ENCODE measurements at places on chromosomes 1 and 21. TPM values are rescaled to one million over a fixed set of nuclear protein-coding genes. Genes with fewer than 3 reads are reported as not detected.

GRCh38 chr1:185874246-185874645 is 140.1 kb downstream of the HMCN1 start:
- H3K4me1 ChIP-seq, result peaks cover 32% of the 10 kb centered on the region
- no peak overlapping the region for H3K4me3 ChIP-seq
- H3K27ac ChIP-seq, result no peak overlapping the region
- H3K27me3 ChIP-seq, result no peaks in the 10 kb centered on the region

DNA sequence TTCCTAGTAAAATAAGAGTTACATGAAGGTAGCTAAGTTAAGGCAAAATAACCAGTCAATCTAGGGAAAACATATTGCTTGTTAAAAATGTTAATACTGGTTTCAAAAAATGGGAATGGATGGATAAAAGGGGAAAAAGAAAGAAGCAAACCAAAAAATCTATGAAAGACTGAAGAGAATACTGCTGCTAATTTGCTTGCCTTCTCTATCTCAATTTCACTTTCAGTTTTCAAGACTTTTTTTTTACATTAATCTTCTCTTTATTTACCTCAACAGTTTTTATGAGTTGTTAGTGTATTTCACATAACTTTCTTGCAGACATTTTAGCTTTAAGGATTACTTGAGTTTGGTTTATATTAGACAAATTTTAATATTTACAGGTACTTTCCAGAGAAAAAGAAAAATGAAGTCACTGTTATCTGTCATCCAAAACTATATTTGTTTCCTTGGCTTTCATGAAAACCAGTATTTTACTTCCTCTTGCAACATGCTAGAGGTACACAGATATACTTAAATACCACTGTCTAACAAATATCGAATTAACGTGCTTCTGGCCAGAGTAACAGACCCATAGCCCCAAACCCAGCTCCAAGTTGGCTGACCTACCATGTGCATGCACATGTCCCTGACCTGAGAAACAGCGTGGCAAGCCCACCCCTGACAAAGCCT is 70.7 kb downstream of the COL24A1 start:
- H3K36me3 ChIP-seq, result no peaks in the 10 kb centered on the region
- DNase-seq, result peak; percentile 49
- H3K4me3 ChIP-seq, result no peak overlapping the region

- H3K4me1 ChIP-seq, result peaks cover 6% of the 10 kb centered on the region
- H3K27me3 ChIP-seq, result no peaks in the 10 kb centered on the region
- peaks cover 19% of the 10 kb centered on the region for H3K36me3 ChIP-seq
- no peak overlapping the region for H3K4me3 ChIP-seq
- no peak overlapping the region for H3K27ac ChIP-seq
These were observed 48.1 kb downstream of the SMG7 start for GRCh38 chr1:183520379-183520778.

DNA sequence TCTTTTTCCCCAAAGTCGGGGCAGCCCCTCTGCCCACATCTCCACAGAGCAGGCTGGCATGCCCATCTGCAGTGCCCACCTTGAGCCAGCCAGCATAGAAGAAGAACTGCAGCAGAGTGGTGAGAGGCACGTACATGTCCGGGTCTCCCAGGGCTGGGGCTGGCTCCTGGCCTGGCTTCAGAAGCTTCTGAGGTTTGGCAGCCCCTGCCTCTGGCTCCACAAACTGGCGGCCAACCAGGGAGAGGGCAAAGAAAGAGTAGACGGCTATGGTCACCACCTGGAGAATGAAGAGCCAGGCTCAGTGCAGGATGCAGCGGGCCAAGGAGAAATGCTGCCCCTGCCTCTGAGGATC is 3.0 kb downstream of the BEST4 start:
- H3K4me1 ChIP-seq, result peaks cover 22% of the 10 kb centered on the region
- H3K27ac ChIP-seq, result no peak overlapping the region

GRCh38 chr1:157112186-157112867 is 12.7 kb upstream of the ETV3L start:
- H3K36me3 ChIP-seq, result peaks cover 3% of the 10 kb centered on the region
- H3K27ac ChIP-seq, result no peak overlapping the region
- H3K4me1 ChIP-seq, result no peaks in the 10 kb centered on the region

DNA sequence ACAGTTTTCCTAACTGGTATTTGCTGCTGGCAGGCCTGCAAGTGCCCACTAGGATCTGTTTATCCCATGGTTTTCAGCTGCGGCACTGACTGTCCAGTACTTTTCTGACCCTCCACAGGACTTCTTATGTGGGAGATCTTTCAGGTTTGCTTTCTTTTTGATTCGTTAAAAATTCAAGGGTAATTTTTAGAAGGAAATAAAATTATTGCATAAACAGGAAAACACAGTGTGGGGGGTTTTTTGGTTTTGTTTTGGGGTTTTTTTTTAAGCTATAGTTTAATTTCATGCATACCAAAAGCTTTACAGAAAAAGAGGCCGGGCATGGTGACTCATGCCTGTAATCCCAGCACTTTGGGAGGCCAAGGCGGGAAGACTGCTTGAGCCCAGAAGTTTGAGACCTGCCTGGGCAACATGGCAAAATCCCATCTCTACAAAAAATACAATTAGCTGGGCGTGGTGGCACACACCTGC is 3.6 kb downstream of the NIBAN1 start:
- H3K36me3 ChIP-seq, result no peaks in the 10 kb centered on the region
- no peak for DNase-seq
- H3K4me1 ChIP-seq, result peaks cover 73% of the 10 kb centered on the region
- H3K27ac ChIP-seq, result peak overlapping the region; percentile 86
- H3K27me3 ChIP-seq, result no peaks in the 10 kb centered on the region

DNA sequence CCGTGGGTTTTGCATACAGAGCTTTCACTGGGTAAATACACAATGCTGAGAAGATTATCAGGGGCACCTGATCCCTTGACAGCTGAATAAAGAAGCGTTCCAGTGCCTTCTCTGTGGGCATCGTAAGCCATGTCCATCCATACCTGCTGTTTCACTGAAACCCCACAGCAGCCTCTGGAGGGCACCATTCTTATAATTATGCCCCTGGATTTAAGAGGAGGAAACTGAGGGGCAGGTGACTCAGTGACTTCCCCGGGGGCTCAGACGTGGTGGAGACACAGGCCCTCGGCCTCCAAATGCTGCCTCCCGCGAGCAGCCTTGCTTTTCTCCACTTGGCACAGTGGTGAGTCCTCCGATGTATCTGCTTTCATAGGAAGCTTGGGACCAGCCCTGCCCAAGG is 56.7 kb downstream of the B3GALT5 start:
- H3K4me3 ChIP-seq, result no peak overlapping the region
- no peak for DNase-seq
- peaks cover 8% of the 10 kb centered on the region for H3K27me3 ChIP-seq
- no peak overlapping the region for H3K27ac ChIP-seq
- no peaks in the 10 kb centered on the region for H3K4me1 ChIP-seq

DNA sequence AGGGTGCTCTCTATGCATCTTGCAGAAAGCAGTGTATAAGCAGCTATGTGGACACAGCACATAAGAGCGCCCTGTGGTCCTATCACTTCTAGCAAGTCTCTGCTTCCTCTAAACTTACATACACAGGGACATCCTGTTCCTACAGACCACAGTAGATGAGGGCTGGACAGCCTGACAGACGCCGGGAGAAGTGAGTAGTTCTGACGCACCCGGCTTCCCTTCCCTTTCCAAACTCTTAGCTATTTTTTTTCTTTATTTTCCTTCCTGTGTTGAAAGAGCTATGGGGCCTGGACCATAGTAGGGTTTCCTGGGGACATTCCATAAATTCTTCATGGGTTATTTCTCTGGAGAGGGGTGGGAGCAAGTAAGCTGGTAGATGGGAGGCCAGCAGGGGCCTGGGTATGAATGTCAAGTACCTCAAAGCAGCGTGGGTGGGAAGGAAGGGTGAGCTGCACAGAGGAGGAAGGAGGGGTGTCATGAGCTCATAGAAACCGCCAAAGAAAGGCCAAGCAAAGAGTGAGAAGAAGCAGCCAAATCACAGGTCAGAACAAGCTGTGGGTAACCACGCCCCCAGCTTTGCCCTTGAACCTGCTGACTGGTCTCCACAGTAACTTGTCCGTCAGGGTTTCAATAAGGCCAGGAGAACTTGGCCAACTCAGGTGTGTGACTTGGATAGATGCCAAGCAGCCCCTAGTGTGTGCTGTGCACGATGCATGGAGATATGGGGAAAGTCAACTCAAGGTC is 36.6 kb downstream of the PLXNA2 start:
- no peaks in the 10 kb centered on the region for H3K27me3 ChIP-seq
- peaks cover 49% of the 10 kb centered on the region for H3K4me1 ChIP-seq
- peaks cover 3% of the 10 kb centered on the region for H3K36me3 ChIP-seq
- H3K4me3 ChIP-seq, result no peak overlapping the region
- peak overlapping the region; percentile 90 for H3K27ac ChIP-seq

DNA sequence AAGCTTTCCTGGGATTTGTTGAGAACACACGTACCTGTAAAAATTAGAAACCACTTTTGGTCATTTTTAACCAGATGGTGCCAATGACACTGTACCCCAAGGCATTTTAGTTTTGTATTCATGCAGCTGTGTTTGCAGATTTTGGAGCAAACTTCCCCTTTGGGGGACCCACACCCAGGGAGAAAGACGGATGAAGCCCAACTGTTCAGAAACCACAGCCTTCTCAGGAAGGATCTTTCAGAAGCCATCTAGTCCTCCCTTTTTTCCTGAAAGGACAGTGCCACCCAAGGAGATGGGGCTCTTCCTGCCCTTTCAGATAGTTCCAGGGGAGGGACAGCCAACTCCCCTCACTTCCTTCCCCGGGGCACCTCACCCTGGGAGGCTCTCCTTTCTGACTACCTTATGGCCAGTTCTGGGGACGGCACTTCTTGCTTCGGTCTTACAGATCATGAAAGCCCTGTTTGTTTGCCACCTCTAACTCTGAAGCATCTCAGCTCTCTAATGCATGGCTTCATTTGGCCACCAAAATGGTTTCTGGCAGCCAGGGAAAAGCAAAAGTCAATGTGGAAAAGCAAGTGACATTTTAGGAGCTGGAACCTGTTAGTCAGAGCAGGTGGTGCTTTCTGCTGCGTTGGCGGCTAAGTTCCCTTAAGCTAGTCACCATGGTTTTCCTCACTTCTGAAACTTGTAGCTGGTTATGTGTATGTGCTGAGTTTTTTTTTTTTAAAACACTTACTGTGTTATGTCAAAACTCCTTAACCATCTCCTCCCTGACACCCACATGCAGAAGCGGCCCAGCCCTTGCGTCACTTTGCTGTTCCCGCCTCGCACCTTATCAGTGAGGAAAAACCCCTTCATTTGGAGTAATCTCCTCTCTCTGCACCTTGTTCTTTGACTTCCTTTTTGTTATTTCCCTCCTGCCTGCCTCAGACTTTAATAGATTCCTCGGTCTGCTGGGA is 10.1 kb downstream of the TMCC2 start:
- H3K27me3 ChIP-seq, result no peaks in the 10 kb centered on the region
- peaks cover 20% of the 10 kb centered on the region for H3K4me1 ChIP-seq
- H3K27ac ChIP-seq, result no peak overlapping the region
- H3K36me3 ChIP-seq, result peaks cover 3% of the 10 kb centered on the region
- no peak overlapping the region for H3K4me3 ChIP-seq
- no peak for DNase-seq

- no peak overlapping the region for H3K27ac ChIP-seq
- DNase-seq, result peak; percentile 64
- H3K4me1 ChIP-seq, result peaks cover 3% of the 10 kb centered on the region
These were observed 44.7 kb upstream of the LRP8 start for GRCh38 chr1:53372501-53372951.

- H3K4me1 ChIP-seq, result peaks cover 6% of the 10 kb centered on the region
- no peaks in the 10 kb centered on the region for H3K36me3 ChIP-seq
- no peak for DNase-seq
- H3K4me3 ChIP-seq, result no peak overlapping the region
- no peak overlapping the region for H3K27ac ChIP-seq
These were observed 51.4 kb upstream of the S1PR1 start for GRCh38 chr1:101185421-101185820.

DNA sequence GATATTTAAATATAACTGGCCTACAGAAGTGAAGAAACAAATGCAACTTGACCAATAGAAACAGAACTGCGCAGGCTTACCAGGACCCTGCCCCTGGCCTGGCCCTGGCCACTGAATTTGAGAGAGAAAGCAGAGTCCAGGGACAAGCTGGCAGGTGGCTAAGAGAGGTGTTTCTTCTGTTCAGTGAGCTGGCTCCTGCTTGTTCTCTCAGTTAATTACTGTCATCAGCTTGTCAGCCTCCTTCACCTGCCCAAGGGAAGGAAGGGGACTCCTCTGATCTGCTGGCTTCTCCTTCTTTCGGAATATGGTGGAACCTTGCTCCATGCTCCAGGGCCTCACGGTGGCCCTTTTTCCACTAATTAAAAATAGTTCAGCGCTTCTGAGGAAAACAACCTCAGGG is 388.4 kb downstream of the DISC1 start:
- H3K27me3 ChIP-seq, result no peaks in the 10 kb centered on the region
- peaks cover 4% of the 10 kb centered on the region for H3K4me1 ChIP-seq
- no peak for DNase-seq
- H3K36me3 ChIP-seq, result no peaks in the 10 kb centered on the region
- no peak overlapping the region for H3K4me3 ChIP-seq
- no peak overlapping the region for H3K27ac ChIP-seq

- H3K27ac ChIP-seq, result no peak overlapping the region
- H3K4me3 ChIP-seq, result no peak overlapping the region
- peaks cover 2% of the 10 kb centered on the region for H3K36me3 ChIP-seq
- H3K4me1 ChIP-seq, result no peaks in the 10 kb centered on the region
- H3K27me3 ChIP-seq, result peaks cover 2% of the 10 kb centered on the region
These were observed 496.9 kb upstream of the CAMK1G start for GRCh38 chr1:209086486-209087192.

DNA sequence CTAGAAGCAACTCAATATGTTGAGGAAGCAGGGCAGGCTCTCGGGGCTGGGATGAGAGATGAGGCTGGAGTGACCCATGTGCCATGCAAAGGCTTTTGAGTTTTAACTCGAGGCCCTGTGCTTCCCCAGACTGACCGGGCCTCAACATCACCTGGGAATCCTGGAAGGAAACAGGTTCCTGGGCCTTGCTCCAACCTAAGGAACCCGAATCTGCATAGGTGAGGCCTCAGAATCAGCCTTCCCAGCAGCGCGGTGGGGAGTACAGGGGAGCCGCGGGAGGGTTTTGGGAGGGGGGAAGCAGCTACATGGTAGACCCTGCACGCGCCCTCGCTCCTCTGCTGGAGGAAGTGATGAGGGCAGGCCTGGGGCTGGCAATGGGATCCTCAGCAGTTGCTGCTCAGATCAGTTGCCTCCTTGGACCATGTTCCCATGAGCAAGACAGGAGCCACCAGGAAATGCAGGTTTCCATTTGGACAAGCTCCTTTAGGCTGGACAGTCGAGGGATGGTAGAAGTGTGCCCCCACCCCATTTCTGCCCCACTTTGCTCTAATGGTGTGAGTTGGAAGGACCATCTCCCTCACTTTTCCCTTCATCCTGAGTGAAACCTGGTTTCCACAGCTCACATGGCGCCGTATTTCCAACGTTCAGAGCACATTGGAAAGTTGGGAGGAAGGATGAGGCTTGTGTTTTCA is 4.5 kb upstream of the KIAA1614 start:
- no peaks in the 10 kb centered on the region for H3K27me3 ChIP-seq
- no peak overlapping the region for H3K4me3 ChIP-seq
- H3K4me1 ChIP-seq, result peaks cover 11% of the 10 kb centered on the region
- no peak overlapping the region for H3K27ac ChIP-seq
- H3K36me3 ChIP-seq, result no peaks in the 10 kb centered on the region

AIDA gene
- total RNA-seq, result 74.5 TPM

GBP7 gene
- not detected for total RNA-seq

MYOG gene
- total RNA-seq, result not detected

RBM11 gene
- total RNA-seq, result not detected

AGMAT gene
- 0.82 TPM for total RNA-seq

ATP1A4 gene
- total RNA-seq, result not detected

AUNIP gene
- 1.2 TPM for total RNA-seq

C8B gene
- not detected for total RNA-seq

L1TD1 gene
- 0.12 TPM for total RNA-seq

HMCN1 gene
- total RNA-seq, result 81.6 TPM

FMOD gene
- total RNA-seq, result 0.85 TPM

IL24 gene
- not detected for total RNA-seq
